ENCODE measurements at places on chromosomes 13 and 19.
A peak's percentile ranks its signal among the peaks of the same experiment; 100 is the strongest.

GRCh38 chr13:26517936-26518335 is 39.5 kb upstream of the WASF3 start:
- no peak for DNase-seq

GRCh38 chr13:104967376-104967775 is 1568.1 kb downstream of the EFNB2 start:
- no peak for DNase-seq

GRCh38 chr13:96993634-96994016 is 651 bp downstream of the OXGR1 start:
- DNase-seq: no peak

DNA sequence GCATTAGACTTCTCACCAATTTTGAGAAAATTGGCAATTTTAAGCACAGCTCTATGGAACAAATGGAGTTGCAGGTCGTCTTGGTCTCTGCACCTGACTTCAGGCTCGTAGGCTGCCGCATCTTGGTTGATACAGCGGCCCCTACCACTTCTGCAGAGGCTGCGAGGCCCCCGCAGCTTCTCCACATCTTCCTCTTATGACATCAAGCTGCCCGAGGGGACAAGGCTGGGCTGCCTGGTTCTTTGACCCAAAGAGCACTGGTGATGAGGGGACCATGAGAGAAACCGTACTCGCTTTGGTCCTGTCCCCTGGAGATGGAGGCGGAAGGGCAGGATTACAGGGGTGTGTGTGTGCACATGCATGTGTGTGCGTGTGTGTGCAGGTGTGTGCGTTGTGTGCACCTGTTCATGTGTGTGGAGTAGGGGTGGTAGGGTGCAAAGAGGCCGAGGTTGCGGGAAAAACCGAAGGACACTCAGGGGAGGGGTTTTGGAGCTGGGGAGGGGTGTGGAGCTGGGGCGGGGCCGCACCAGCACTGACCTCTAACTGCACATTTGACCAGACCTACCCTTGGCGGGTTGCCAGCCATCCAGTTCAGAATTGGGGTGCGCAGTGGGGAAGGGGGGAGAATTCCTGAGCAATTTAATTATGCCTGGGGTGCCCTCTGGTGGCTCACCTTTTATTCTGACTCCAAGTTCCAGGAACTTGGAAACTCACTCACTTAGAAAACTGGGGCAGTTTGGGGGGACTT is 65.1 kb upstream of the ARHGEF7 start:
- DNase-seq: peak; percentile 35

- no peak for DNase-seq
Measured at GRCh38 chr19:16400911-16401591, 70.7 kb downstream of the EPS15L1 start.

DNA sequence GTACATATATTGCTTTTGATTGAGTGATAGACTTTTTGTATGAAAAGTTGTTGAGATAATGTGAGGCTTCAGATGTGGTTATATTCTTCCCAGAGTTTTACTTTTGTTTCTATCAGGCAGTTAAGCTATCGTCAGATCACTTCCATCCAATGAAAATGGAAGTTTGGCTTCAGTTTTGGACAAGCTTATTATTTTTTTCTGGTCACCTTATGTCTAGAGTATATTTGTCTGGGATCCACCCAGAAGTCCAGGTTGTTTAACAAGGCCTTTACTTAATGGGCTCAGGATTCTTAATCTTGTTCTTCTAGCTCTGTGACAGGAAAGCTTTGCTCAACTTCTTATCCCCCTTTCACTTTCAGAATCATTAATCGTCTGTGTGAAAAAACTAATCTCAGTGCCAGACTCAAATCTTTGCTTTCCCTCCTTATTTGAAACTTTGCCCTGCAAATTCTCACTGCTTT is 150.9 kb downstream of the PDS5B start:
- peak; percentile 58 for DNase-seq

- no peak for DNase-seq
Measured at GRCh38 chr13:32134241-32135055, 102.9 kb downstream of the FRY start.

DNA sequence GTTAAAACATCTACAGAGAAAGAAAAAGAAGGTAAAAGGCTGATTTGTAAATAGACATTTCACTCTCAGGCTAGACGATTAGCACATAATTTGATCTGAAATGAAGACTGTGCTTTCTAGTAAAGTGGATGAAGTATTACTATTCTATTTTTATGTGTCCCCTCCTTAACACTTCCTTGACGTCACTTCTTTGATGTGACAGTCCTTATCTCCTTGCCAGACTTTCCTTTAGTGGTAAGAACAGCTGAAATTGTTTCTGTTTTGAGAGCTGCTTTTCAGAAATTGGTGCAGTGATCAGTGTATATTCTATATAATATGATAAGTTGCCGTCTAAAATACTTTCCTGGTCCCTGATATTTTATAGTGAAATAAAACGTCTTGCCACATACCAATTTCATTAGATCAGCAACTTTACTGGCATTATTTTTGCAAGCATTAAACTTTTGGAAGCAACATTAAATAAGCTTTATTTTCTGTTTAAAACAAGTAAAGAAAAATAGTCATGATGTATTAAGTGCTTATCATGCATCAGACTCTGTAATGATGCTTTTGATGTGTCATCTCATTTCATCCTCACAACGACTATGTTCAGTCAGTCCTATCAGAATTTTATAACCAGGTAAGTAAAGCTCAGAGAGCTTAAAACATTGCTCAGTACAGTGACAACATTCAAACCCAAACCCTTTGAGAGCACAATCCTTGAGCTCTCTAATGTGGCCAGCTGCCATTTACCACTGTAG is 210.3 kb upstream of the PCDH9 start:
- no peak for DNase-seq

- no peak for DNase-seq
Measured at GRCh38 chr13:110617321-110618072, 2.2 kb downstream of the NAXD start.

GRCh38 chr13:76425935-76426334 is 460.3 kb downstream of the KCTD12 start:
- no peak for DNase-seq

GRCh38 chr19:49116544-49116943 is 2.4 kb downstream of the LIN7B start:
- DNase-seq: no peak

DNA sequence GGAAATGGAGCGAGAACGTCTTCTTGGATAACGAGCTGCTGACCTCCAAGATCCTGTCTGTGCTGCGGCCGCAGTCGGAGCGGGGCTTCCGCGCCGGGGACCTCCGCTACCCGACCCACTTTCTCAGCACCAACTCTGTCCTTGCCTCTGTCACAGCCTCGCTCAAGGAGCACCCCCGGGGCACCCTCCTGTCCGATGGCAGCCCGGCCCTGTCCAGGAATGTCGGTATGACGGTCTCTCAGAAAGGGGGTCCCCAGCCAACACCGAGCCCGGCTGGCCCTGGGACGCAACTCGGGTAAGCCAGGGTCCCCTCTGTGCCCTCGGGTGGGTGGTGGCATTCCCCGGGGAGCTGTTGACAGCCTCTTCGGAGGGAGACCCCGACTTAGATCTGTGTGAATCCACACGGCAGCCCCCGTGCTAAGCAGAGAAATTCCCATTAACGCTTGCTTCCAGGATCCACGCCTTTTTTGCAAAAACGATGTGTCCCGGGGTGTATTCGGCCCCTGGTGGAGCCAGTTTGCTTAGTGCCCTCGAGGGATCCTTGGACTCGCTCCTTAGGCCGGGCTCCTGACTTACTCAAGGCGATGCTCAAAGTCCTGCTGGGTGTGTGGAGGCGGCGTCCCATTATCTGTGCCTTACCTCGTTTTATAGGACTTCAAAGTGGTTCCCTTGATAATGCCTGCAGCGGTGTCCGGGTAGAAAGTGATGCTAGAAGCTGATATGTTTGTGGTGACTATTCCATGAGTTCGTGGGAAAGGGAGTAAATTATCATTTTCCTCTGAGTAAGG is 48.5 kb downstream of the PEX11G start:
- no peak for DNase-seq

- no peak for DNase-seq
Measured at GRCh38 chr19:369876-370275, 25.3 kb upstream of the MIER2 start.

- DNase-seq: no peak
Measured at GRCh38 chr13:64755961-64756360, 2474.2 kb downstream of the PCDH9 start.

DNA sequence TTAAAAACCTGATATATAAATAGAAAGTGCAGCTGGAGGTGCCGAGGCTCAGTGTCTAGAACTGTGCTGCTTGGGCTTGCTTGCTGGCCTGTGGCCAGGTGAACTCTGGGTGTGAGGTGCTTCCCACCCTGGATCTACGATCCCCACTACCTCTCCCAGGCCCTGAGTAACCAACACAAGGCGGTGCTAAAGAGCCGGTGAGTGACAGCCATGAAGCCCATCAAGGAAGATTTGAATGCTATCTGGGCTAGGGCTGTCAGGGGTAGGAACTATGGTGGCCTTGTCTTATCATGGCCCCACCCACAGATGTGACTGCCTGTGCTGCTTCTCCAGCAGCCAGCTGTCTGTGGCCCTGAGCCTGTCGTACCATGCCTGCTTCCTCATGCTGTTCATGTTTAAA is 25.6 kb upstream of the ZNF91 start:
- no peak for DNase-seq

GRCh38 chr13:58989556-58989955 is 1174.2 kb downstream of the DIAPH3 start:
- DNase-seq: no peak

GRCh38 chr19:57231686-57232085 is 863 bp downstream of the AURKC start:
- DNase-seq: no peak

GRCh38 chr13:35672611-35673010 is 196.1 kb upstream of the MAB21L1 start:
- DNase-seq: no peak

- DNase-seq: no peak
Measured at GRCh38 chr19:5893907-5894703, 9.5 kb downstream of the NDUFA11 start.

- DNase-seq: no peak
Measured at GRCh38 chr13:98052412-98052811, 90.5 kb upstream of the FARP1 start.

DNA sequence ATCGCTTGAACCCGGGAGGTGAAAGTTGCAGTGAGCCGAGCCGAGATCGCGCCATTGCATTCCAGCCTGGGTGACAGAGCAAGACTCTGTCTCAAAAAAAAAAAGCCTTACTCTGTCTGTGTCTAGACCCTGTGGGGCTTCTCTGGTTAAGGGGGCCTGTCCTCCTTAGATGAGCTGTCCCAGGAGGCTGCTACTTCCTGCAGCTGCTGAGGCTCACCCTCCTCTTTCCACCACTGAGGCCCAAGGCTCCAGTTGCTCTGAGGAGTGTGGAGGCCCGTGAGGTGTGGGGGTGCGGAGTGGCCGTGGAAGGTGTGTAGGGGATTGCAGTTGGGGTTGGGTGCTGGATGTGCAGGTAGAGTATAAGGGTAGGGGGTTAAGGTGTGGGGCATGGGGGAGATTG is 22.1 kb upstream of the RASA3 start:
- DNase-seq: no peak

DNA sequence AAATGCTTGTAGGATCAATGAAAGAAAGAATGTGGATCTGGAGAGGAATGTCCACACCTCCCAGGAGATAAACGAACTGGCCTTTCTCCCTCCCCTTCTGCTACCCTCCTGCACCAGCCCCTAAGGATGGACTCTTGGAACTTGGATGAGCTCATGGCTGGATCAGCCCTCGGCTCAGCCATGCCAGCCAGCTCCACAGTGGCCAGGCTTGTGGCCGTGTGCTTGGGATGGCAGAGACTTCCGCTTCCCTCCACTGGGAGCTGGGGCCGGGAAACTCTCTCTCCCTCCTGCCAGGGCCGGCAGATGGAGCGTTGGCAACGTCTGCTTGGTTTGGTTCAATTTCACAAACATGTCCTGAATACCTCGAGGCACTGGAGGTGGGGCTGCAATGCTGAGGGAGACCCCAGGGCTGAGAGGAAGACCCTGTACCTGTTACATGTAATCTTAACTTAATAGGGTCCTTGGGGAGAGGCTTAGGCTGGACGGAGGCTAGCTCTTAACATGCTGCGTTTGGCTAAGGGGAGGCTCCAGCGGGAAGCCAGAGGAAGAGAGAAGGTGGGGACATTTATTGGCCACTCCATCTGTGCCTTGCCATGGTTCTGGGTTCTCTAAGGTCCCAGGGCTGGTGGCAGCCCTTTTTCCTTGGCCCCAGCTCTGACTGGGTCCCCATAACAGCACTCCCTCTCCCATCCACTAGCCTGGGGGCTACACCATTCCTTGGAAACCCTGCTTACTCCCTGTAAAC is 152.5 kb downstream of the IER2 start:
- DNase-seq: no peak

- DNase-seq: no peak
Measured at GRCh38 chr13:90272356-90272755, 1075.1 kb upstream of the MIR17HG start.

DNA sequence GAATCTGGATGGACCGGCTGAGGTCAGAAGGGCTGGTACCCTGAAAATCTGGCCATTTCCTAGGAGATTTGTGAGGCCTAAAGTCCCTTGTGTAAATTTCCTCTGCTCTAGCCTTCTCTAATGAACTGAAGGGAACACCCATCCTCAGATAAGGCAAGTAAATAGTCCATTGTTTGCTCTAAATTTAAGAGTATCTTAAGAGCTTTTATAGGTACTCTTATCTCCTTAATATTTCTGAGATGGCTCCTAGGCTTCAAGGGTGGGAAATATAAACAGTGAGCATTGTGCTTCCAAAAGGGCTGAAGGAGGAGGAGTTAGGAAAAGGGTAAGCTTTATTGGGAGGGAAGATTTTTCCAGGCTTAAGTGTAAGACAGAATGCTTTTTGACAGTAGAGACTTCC is 148.7 kb upstream of the EDNRB start:
- no peak for DNase-seq

GRCh38 chr19:38843175-38843758 is 6.5 kb downstream of the HNRNPL start:
- no peak for DNase-seq

DNA sequence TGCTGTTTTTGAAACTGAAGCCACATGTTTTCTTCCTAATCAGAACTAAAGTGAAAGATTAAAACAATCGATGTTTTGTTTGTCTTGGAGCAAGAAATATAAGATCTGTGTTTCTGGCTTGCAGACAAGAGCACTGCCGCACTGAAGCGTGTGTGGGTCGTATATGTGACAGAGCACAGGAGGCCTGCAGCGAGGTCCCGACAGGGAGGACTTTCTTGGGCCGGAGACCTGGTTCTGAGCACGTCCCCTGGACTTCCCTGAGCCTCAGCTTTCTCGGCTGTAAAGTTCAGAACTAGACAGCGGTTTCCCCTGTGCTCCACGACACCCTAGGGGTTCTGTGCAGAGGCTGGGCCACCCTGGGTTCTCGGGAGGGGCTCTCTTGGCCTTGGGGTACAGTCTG is 60.5 kb downstream of the GADD45B start:
- no peak for DNase-seq
